Stimulated activated CD8-positive, alpha-beta memory T cell treated with anti-CD3 and anti-CD28 coated beads, Interleukin-4, amount 100 ng/mL, for 4 hours (primary cell): ENCODE measurements at places on chromosomes 2 and 18.

DNA sequence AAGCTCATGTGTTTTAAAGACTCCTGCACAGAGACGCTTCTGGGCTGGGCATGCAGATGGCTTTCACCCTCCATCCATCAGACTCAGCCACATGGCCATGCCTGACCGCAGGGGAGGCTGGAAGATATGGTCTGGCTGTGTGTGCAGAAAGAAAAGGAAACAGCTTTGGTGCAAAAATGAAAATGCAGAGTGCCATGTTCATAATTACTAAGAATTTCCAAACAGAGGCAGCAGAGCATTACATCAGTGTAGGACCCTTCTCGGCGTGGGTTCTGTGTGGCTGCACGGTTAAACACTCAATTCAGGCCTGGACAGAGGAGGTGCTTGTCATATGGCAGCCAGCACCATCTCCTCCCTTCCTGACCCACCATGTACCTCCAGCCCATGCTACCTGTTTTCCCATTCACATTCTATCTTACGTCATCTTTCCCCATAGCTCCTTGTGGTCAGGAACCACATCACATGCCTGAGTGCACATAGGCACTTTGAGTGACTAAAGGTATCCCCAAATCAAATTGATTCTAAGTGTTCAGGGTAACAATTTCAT lies 200.3 kb upstream of the ID2 start:
- no peak for DNase-seq

DNA sequence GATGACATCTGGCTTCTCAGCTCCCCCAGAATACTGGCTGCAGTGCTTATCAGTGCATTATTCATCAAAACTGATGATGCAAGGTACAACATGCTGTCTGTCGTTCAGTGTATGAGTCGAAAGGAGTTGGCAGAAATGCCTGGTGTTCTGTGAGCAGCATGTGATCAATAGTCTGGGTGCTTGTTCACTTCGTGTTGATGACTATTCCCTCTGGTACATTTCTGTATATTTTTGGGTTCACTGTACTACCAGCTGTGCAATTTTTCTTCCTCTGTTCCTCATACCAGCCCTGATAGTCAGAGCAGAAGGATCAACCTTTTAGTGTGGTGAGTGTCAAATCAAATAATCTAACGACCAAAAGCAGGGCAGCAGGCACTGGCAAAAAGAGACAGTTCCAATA lies 59.0 kb upstream of the KLHL14 start:
- DNase-seq = no peak

- no peak for DNase-seq
These were observed 74.3 kb upstream of the KYNU start for GRCh38 chr2:142803158-142803557.

GRCh38 chr2:14677039-14677438 lies 44.5 kb downstream of the LRATD1 start:
- no peak for DNase-seq

DNA sequence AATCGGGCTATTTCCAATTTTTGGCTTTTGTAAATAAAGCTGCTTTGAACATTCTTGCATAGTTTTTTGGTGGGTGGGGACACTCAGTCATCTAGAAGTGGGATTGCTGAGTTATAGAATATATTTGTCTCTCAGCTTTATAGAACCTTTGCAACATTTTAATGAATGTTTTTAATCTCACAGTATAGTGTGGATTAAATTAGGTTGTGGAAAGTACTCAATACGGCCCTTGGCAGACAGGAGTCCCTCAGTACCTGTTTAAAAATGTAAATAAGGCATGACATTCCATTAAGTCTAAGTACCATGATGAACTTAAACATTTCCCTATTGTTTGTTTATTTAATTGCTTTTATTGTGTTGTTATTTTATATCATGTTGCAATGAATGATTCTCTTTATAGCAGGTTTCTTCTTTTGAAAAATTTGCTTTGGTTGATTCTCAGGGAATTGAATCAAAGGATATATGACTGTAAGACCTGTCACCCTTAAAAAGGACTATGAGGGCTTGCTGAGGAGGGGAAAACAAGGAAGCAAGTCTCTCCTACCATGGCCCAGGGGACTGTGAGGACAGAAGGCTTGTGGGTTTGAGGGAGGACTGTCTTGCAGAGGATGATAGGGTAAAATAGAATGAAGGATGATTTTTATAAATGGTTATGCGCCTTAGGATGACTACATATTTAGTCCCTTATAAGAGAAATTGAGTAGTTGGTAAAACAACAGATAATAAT lies 165.1 kb downstream of the RPIA start:
- no peak for DNase-seq

DNA sequence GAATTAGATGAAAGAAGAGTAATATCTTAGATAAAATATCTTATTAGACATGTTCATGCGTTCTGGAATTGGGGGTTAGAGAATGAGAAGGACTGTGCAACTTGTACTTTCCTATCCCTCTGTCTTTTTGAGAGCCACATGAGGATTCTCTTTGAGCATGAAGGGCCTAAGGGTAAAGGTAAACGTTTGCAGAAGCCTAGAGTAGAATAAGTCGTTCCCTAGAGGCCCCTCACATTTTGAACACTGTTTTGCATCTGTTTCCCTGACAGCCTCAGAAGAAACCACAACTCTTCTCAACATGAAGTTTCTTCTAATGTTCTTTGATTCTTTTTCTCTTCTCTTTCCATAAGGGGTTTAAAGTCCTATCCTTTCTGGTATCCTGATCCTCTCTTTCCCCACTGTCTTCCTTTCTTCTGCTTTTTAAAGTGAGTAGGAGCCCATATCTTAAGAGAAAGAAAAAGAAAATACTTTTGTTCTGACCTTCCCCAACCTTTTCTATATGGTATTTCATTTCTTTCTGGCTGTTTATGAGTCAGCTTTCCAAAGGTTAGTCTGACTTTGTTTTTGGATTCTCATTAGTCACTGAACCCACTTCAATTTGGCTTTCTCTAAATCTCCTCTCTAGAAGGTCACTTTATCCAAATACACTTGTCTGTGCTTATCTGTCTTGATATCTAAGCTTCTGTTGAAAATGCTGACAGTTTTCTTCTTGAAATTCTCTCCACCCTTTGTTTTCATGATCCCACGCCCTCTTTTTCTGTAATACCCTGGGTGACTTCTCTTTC lies 34.8 kb downstream of the PPP1R1C start:
- DNase-seq = no peak

GRCh38 chr2:174608866-174609214 lies 11.2 kb upstream of the WIPF1 start:
- DNase-seq = no peak

DNA sequence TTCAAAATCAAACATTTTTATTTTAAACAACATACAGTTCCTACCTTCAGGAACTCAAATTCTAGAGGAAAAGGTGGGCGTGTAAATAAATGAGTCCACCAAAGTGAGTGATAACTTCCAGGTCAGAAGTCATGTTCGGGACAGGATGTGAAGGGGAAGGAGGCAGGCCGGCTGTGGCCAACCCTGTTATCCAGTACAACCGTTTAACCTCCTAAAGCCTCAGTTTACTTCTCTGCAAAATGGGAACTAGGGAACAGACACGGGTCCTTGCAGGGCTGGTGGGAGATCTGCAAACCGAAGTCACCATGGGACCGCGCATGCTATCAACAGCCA lies 373 bp downstream of the EIPR1 start:
- no peak for DNase-seq

GRCh38 chr2:109448946-109449788 lies 164.6 kb downstream of the SEPTIN10 start:
- DNase-seq = no peak

- DNase-seq = no peak
These were observed 804.3 kb downstream of the KCNJ3 start for GRCh38 chr2:155502766-155503165.

DNA sequence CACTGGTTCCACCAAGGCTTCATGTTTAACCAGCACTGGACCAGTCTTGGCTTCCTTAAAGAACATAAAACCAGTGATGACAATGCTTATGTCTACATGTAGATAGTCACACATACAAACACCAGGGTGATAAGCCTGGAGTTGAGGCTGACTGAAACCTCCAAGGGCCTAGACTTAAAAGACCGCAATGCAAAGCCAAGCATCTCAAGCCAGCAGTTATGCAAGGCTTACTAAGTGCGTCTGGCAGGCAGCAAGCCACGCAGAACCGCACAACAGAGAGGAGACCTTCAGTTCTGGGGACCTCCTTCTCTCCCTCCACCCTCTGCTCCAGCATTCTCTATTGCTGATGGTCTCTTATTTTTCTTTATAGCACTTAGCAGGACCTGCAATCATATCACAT lies 63.2 kb upstream of the ACAA2 start:
- no peak for DNase-seq

- DNase-seq = no peak
These were observed 87.2 kb downstream of the SLC5A7 start for GRCh38 chr2:108073415-108074072.

DNA sequence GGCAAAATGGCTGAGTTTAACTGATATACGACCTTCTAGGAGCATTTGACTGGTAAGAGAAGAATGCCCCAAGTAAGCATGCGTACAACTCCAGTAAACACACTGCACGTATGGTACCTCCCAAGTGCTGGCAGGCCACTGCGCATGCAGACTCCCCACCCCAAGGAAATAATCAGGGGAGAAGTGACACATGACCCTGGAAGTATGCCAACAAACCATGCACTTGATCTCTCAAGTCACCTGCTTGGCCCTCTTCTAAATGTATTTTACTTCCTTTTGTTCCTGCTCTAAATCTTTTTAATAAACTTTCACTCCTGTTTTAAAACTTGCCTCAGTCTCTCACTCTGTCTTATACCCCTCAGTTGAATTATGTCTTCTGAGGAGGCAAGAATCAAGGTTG lies 129.8 kb upstream of the COL5A2 start:
- no peak for DNase-seq

DNA sequence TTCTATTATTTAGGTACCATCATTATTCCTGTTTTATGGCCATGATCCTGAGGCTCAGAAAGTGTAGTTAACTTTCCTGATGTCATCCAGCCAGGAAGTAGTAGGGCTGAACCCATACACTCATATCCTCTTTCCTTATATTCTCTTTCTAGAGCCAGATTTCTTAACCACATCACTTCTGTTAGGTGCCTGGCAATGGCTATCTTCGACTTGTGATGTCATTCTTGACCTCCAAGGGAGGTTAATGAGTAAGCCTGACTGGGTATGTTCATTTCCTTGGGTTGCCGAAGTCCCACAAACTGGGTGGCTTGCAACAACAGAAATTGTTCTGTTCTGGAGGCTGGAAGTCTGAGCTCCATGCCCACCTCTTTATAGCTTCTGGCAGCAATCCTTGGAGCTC lies 43.4 kb downstream of the ITGB6 start:
- DNase-seq = no peak

- no peak for DNase-seq
These were observed 20.5 kb upstream of the KIF3C start for GRCh38 chr2:26002632-26003310.

DNA sequence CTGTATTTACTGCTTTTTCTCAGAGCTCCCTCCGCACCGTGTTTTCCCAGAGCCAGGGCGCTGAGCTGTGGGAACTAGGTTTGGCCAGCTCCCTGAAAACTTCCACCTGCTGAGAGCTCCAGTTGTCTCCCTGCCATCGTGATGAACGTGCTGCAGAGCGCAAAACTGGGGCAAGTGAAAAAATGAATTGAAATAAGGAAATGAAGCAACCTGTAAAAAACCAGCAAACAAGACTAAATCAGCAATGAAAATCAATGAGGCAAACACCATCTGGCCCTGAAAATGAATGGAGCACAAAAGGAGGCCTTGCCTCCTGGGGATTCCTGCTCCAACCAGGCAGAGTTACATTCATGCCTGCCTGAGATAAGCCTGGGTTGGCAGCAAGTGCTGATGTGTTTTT lies 129.9 kb downstream of the MARCHF4 start:
- DNase-seq = no peak

DNA sequence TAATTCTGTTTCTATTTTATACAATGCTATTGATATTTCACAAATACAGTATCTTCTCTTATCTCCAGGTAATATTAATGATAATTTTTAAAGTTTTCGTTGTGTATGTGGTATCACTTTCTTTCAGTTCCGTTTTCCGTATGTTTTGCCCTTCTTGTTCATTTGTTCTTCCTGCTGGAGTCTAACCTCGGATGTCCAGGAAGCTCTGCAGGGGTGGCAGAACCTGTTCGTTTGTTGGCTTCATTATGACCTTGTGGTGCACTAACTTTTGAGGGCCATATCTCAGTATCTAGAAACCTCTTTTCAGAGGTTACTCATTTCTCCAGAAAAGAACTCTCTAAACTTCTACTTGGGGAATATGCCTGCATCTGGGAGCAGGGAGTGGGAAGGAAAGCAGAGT lies 134.5 kb downstream of the NBAS start:
- no peak for DNase-seq

DNA sequence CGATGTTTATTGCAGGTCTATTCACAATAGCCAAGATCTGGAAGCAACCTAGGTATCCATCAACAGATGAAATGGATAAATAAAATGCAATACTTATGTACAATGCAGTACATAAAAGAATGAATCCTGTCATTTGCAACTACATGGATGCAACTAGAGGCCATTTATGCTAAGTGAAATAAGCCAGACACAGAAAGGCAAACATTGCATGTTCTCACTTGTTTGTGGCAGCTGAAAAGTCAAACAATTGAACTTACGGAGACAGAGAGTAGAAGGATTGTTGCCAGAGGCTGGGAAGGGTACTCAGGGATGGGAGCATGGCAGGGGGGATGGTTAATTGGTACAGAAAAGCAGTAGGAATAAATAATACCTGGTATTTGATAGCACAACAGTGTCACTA lies 563.9 kb downstream of the TMX3 start:
- DNase-seq = no peak

DNA sequence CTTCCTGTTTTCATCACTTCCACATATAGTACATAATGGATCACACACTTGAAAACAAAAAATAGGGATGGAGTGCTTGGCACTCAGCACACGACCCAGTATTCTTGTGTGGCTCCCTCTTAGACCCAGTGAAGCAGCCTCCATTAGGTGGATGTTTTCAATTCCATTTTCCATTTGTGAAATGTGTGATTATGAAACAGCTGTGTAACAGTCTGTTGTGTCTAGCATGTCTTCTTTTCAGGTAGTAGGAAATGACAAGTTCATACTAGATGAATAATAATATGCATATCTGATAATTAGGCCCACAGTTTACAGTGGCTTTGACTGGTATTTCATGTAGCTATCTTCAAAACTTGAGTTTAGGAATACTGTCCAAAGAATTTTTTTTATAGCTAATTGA lies 35.5 kb downstream of the EML6 start:
- DNase-seq = no peak

- no peak for DNase-seq
These were observed 115.6 kb downstream of the CACNB4 start for GRCh38 chr2:151983221-151983620.
